ENCODE measurements at places on chromosomes 7 and 10.

- no peak for DNase-seq
Measured at GRCh38 chr10:130489891-130490290, 353.7 kb downstream of the GLRX3 start.

DNA sequence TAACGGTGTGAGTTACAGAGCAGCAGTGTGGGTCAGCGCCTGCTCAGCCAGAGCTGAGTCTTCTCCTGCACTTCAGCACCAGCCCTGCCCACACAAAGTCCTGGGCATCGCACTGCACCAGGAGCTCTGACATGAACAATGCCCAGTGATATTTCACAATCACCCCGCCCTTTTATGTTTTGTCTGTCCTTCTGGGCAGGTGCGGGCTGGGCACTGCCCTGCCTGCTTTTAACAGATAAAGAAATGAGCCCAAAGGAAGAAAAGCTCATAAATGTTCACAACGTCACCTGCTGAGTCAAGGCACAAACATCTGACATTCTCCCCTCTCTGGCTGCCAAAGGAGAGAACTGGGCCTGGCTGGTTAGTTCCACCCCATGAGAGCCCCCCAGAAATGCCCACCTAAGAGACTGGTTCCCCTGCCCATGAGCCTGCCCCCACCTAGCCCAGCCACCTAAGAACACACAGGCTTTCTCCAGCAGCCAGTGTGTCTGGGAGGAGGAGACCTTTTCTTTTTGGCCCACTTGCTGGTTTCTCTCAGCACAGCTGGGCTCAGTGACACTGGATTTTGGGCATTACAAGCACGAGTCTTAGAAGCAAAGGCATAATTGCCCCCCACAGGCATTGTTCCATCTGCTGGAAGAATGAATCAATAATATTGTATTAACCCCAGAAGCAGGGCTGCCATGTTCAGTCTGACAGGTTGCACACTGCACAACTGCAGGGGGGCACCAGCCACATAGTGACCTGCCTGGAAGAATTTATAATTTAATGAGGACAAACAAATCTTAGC is 22.3 kb downstream of the CALML3 start:
- no peak for DNase-seq

- DNase-seq = no peak
Measured at GRCh38 chr7:54712820-54713219, 46.2 kb downstream of the SEC61G start.

DNA sequence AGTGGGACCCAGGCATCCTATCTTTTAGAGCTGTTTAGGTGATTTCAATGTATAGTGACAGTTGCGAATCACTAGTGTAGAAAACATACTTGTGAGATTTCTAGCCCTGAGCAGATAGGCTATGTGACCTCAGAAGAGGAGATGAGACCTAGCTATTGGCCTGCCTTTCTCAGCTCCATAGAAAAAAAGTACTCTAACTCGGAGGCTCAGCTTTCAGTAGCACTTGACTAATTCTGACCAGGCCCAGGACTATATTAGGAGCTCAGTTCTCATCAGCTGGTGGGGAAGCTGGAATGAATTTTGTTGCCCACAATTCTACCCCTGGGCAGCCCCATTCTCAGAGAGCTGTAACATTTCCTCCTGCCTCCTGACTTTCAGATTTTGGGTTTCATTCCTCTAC is 179.9 kb upstream of the NAMPT start:
- DNase-seq = no peak

DNA sequence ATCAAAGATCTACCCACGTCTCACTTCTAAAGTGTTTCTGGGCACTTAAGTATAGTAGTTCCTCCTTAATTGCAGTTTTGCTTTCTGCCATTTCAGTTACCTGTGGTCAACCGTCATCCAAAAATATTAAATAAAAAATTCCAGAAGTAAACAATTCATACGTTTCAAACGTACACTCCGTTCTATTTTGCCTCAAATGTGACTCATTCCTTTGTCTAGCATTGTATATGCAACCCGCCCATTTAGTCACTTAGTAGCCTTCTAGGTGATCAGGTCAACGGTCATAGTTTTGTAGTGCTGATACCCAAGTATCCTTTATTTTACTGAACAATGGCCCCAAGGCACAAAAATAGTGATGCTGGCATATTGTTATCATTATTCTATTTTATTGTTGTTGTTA is 33.8 kb downstream of the HGF start:
- DNase-seq = no peak

- DNase-seq = no peak
Measured at GRCh38 chr10:62005687-62006086, 104.2 kb downstream of the ARID5B start.

GRCh38 chr7:27453702-27454405 is 208.8 kb downstream of the HIBADH start:
- peak; percentile 41 for DNase-seq

GRCh38 chr7:49624611-49625010 is 148.8 kb upstream of the VWC2 start:
- no peak for DNase-seq

GRCh38 chr7:22443370-22444180 is 56.4 kb downstream of the STEAP1B start:
- no peak for DNase-seq

DNA sequence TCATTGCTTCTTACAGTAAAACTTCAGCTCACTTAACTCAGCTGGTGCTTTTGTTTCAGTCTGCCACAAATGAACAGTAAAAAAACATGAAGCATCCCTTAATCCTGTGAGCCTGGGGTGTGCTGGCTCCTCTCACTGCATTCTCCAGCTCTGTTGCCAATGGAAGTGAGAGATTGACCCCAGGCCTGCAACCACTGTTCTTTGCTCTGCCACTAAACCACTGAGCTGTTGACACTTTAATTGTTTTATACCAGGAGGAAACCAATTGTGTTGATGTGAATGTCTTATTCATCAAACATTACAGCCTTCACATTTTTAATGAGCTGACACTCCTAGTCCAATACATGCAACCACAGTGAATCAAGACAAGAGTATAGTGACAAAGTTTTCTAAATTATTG is 69.4 kb upstream of the FZD1 start:
- DNase-seq = no peak

- no peak for DNase-seq
Measured at GRCh38 chr7:50342616-50343114, 38.1 kb downstream of the IKZF1 start.

- no peak for DNase-seq
Measured at GRCh38 chr7:102898532-102898859, 14.3 kb upstream of the LRRC17 start.

GRCh38 chr10:123637326-123637880 is 28.8 kb upstream of the GPR26 start:
- no peak for DNase-seq

- no peak for DNase-seq
Measured at GRCh38 chr7:24896031-24896501, 83.9 kb downstream of the OSBPL3 start.

DNA sequence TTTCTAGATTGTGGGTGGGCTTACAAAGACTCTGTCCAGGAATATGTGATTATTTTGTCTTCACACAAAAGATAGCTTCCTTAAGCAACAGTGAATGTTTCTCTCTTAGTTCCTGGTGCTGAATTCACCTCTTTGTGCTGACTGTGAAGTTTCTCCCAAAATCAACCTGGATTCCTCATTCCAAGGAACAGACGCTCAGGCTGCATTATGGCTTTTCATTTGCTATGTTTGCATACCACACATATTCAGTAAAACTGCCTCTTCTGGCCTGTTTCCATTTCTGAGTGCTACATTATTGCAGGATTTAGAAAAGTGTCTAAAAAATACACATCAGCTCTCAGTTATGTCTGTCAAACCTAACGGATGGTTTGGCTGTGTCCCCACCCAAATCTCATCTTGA is 21.5 kb downstream of the MACROH2A2 start:
- no peak for DNase-seq

All from non-pigmented ciliary epithelial cell (primary cell).